Bronchial epithelial cell (primary cell): ENCODE measurements at places on chromosomes 5 and 9.

GRCh38 chr5:137367951-137368350 is 131.2 kb downstream of the SPOCK1 start:
- no peak for DNase-seq

DNA sequence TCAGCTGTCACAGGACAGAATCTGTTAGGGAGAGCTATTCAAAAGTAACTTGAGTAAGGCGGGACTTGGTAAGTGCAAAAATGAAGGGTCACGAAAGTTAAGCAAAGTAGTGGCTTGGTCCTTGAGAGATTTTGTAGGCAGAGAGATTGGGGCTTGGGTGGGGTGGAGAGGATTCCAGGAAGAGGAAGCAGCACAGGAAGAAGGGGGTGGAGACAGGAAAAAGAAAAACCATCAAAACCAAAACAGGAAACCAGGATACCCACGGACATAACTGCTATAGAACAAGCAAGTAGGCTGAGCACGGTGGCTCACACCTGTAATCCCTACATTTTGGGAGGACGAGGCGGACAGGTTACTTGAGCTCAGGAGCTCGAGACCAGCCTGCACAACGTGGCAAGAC is 3.7 kb downstream of the ROPN1L start:
- DNase-seq: no peak

DNA sequence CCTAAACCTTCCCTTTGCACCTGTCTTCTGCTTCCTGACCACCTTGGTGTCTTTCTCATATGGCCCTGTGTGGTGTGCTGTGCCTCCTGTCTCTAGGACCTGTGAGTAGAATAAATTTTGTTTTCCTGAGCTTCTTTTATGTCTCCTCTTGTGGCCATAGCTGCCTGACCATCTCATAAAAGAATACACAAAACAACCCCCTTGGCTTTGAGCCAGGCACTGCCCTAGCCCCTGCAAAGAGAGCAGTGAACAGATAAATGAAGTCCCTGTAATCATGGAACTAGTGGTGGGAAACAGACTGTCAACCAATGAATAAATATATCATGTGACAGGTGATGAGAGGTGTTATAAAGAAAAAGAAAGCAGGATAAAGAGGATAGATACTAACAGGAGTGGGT is 485.1 kb downstream of the CSNK1G3 start:
- no peak for DNase-seq

- no peak for DNase-seq
Observed at GRCh38 chr5:65152131-65152530, 329.6 kb downstream of the ADAMTS6 start.

DNA sequence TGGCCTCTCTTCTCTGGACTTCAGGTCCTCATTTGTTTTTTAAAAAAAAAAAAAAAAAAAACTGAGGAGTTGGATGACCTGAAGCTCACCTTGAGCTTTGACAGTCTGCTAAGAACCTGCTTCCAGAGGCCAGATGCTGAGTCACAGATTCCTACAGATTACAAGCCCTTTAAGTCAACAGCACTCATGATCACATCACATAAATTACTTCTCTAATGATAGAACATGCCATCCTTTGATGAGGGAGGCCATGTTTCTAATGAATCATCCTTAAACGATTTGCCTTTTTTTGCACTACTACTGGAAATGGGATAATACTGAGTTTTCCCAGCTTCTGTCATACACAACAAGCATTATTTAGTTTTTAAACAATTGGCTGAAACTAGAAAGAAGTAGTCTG is 34.2 kb upstream of the MYOT start:
- DNase-seq: peak; percentile 96

DNA sequence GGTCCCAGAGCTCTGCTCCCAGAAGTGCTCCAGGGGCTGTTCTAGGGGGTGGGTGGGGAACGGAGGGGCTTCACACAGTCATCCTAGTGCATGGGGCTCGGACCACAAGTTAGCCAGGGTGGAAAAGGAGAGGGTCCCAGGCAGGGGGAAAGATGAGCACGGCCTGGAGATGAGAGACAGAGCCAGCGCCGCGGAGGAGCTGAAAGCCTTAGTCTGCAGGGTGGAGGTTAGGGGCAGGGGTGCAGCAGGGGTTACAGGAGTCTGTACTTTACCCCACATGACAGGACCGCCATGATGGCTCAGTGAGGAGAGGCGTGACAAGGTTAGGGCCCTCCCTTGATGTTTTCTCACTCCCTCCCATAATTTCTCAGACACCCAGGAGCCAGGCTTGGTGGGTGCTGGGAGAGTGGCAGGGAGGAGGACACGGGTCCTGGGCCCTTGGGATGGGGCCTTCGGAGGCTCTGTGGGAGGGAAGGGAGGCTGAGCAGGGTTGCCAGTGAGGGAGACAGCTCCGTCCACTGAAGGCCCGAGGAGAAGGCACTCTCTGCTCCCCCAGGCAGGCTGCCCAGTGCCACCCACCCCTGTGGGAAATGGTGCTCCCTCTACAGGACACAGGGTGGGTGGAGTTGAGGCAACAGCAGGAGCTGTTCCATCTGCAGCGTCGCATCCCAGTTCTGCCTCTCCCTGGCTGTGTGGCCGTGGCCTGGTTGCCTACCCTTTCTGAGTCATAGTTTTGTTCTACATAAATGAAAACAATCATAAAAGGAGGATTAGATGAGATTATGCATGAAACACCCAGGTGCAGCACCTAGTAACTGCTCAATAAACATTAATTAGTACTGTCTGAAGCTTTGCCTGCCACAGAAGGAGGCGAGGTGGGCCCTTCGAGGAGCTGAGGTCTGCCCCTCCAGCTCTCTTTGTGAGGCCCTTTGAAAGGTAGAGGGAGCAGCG is 66.2 kb downstream of the NDST1 start:
- no peak for DNase-seq

DNA sequence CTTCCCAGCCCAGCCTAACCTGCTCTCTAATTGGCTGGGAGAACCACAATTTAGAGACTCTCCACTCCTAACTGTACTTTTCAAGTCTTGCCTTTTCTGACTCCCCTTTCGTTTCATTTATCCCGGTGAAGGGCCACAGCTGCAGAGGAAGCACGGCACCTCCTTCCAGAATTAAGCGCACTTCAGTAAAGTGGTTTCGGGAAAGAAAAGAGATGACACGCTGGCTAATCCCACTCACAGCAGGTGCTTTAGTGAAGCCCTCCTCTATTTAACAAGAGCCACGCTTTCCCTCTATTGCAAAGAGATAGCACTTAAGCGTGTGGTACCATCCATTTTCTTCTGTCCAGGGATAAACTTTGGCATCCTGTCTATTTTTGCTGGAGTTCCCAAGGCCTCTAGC is 4.8 kb downstream of the DNAH5 start:
- DNase-seq: no peak
